Stimulated activated CD8-positive, alpha-beta memory T cell treated with anti-CD3 and anti-CD28 coated beads, Interleukin-7, amount 100 ng/mL, for 1 hour (primary cell): ENCODE measurements at places on chromosomes 3 and 15.

- no peak for DNase-seq
These were observed 452 bp upstream of the SV2B start for GRCh38 chr15:91099616-91099994.

DNA sequence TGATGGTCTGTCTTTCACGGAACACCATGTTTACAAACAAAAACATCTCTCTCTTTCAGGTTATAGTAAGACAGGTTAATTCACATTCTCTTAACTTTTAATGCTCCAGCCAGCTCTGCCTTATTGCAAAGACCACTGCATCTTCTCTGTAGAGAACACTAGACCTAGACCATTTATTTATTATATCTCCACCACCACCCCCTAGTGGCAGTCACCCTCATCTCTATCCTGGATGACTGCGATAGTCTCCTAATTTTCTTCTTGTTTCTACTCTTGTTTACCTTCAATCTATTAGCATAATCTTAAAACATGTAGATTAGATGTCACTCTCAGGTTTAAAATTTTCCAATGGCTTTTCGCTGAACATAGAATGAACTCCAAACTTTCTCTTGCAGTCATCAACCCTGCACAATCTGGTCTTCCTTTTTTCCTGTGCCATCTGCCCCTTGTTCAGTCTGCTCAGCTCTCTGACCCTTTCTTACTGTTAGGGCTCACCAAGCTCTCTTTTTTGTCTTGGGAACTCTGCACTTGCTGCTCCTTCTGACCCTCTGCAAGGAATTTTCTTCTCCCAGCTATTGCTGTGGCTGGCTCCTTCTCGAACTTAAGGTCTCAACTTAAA lies 155.6 kb downstream of the SQOR start:
- DNase-seq, result no peak

DNA sequence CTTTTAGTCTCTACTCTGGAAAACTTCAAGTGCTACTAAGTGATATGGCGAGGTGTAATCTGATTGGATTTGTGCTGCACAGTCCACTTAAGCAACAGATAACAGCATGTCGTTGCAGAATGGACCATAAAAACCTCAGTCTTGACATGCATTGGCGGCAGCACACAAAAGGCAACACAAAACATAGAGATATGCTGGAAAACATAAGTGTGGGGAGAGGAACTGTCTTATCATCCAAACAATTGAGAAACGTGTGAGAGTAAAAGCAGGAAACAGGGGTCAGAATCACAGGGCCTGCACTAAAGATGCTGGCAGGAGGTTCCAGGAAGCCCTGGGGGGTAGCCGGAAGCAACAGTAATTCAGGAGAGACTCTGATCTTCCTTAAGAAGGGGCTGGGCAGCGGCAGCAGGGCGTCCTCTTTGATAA lies 82.1 kb downstream of the CGNL1 start:
- DNase-seq, result no peak

DNA sequence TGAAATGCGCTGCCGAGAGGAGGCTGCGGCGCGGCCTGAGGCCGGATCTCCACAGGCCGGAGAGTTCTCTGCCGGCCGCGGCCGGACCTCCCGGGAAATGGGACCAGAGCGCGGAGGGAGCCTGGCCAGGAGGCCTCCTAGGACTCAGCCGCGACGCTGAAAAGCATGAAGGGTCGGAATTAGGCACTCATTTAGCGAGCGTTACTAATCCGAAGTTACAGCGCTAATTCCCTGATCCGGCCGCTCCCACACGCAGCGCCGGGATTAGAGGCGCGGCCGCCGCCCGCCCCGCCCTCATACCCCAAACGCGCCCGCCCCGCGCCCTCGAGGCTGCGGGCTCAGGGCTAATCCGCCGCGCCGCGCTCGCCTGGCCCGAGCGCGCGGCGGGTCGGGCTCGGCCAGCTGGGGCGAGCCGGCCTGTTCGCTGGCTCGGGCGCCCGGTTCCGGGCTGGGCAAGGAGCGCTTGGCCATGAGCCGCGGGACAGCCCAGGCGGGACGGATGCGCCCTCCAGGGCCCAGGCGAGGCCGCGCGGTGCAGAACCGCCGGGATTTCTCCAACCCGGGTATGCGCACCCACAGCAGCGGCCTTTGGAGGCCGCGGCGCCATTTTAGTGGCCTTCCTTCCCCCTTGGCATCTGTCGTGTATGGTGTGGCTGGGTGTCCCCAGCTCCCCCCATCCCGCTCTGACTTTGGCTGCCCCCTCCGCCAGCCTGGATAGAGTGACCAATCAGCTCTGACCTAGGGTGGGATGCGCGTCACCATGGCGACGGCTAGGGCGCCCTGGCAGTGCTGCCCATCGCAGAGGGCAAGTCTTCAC lies 36.8 kb upstream of the POLG start:
- DNase-seq, result no peak

GRCh38 chr15:62742409-62743171 lies 300.0 kb upstream of the TPM1 start:
- DNase-seq, result no peak

GRCh38 chr3:72266016-72266370 lies 481.0 kb upstream of the PROK2 start:
- no peak for DNase-seq

DNA sequence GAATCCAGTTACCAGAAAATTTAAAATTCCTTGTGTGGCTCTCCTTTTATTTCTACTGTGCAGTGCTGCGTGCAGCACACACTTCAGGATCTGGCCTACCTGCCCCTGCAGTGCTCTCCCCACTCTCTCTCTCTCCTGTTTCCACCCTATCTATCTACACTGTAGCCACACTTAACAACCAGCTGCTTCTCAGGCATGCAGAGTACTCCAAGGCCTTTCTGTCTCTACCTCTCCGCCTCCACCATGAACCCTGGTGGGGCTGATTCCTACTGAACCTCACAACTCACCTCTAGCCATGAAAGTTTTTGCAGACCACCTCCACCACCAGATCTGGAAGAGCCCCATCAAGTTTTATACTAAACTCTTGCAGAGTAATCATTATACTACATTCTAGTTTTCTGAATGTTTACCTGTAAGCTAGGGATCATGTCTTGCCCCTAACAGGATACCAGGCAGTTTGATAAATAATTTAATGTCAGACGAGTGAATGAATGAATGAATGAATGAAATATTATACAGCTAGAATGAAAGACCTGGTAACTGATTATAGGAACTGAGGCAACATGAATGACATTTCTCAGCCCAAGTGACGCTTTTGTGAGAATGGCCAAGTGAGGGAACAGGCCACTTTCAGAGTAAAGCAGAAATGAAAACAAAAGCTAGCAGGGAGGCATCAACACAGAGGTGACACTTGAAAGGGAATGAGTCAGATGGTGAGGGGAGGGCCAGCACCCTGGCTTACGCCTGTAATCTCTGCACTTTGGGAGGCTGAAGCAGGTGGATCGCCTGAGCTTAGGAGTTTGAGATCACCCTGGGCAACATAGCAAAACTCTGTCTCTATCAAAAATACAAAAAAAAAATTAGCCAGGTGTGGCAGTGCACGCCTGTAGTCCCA lies 363.5 kb downstream of the FOXP1 start:
- no peak for DNase-seq

DNA sequence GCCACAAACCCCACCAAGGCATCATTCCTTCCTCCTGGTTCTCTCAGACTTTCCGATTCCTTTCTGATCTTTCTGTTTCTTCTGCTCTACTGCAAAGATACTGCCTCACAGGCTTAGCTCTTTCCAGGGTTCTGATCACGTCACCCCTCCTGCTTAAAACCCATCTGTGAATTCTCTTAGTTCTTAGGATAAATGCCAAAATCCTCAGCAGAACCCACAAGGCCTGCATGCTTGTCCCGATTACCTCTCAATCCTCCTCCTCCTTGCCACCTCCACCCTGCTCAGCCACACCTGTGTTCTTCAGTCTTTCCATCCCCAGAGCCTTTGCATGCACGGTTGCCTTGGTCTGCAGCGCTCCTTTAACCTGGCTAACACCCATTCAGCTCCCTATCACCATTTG lies 84.0 kb downstream of the SRGAP3 start:
- no peak for DNase-seq

DNA sequence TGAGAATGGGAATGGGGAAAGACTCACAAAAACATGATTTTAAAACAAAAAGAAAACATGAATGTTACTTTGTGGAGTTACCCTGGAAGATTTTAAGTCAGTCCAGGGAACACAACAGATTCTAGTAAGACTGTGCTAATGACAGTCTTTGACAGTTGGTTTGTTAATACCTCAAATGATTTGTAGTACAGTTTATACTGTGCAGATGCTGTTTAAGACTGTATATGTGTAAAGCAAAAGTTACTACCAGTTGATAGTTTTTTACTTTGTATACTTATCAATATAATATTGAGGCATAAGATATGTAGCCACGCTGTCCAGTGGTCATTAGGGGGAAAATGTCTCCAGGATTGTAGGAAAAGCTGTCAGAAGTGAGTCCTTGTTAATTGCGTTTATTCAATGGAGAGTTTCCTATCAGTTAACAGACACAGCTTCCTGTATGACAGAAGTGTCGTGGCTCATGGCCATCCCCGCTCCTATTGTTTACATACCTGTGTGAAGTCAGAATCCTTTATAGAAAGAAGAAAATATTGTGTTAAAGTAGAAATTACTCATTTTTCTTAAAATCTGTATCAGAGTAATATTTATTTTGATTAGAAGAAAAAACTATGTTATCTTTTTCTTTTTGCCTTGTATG lies 36.0 kb downstream of the NKIRAS1 start:
- DNase-seq, result no peak

GRCh38 chr3:181929501-181929900 lies 217.8 kb downstream of the SOX2 start:
- no peak for DNase-seq

GRCh38 chr3:24272875-24273274 lies 221.8 kb downstream of the THRB start:
- no peak for DNase-seq

DNA sequence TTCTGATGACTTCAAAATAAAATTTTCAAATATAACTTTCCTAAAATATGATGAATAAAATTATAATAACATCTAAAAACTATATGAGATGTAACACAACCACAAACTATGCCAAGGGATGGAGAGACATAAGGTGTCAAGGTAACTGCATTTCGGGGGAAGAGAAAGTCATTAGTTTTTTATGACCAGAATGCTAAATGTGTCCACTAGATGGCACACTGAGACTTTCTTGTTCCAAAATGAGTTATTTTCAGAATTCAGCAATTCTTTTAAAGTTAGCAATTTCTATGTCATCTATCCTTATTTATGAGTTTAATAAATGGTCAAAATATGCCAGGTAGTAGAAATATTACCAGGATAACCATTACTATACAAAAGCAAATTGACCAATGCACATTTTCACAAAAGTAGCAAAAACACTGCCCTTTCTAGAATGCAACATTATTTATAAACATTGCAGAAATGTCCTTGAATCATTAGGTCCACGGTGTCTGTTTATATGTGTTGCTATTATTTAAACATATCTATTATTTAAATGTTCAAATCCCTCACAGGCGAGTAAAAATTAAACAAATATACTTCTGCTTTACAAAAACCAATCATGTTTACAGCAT lies 374.2 kb downstream of the PLCL2 start:
- DNase-seq, result no peak

- no peak for DNase-seq
These were observed 8.2 kb upstream of the VGLL4 start for GRCh38 chr3:11651900-11652299.

- DNase-seq, result no peak
These were observed 189.9 kb downstream of the TCF12 start for GRCh38 chr15:57108296-57108695.

DNA sequence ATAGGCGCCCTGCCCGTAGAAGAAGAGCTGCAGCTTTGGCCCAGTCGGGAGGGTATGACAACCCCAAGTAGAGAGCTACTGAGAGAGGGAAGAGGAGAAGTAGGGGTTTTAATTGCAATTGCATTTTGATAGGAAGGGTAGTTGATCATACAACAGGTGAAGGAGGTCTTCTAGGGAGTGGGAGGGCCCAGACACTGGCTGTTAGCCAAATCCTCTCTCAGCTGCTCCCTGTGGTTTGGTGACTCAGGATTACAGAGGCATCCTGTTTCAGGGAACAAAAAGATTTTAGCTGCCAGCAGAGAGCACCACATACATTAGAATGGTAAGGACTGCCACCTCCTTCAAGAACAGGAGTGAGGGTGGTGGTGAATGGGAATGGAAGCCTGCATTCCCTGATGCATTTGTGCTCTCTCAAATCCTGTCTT lies 408.9 kb upstream of the THBS1 start:
- DNase-seq, result no peak

DNA sequence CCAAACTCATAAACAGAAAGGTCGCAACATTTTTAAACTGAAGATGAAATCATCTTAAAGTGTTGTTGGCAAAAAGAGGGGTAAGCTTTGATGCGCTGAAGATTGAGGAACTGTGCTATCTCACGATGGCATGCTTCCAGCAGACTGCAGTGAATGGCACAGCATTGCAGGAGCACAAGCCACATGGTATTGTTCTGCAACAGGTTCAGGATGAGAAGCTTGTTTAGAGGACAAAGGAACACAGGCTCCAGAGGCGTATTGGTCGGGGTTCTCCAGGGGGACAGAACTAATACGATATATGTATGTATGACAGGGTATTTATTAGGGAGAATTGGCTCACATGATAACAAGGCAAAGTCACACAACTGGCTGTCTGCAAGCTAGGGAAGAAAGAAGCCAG lies 13.8 kb upstream of the PLD1 start:
- no peak for DNase-seq

DNA sequence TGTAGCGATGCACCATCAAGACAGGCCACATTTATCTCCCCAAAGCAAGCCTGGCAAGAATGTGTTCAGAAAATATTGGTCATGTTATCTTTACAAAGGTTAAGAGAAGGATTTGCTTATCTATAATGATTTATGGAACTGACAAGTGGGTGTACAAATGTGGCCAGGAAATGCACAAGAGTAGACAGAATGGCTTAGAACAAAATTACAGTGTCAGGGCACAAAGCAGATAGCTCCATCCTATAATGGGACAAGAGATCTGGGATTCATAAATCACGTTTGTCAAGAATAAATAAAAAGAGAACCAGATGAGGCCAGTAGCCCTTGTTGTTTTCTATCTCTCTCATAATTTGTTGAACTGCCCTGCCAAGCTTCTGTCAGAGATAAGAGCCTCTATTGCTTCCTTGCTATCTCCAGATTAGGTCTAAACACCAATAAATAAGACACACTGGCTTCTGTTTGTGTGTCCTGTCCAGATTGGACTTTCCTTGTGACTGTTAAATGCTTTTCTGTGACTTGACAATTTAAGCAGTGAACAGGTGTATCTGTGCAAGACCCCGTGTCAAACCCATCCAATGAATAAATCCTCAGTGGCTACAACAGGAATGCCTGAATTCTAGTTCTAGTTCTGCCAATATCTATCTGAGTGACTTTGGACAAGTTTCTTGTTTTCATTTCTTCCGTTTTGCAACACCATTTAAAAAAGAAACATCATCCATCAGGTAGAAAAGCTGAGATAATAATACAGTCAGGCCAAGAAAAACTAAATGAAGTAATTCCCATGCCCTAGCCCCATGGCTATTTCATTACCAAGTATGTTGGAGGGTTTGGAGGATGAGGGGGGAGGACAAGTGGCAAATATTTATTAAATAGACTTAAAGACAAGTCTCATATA lies 157.2 kb downstream of the DCLK3 start:
- DNase-seq, result no peak

GRCh38 chr3:66430876-66431275 lies 69.9 kb downstream of the LRIG1 start:
- DNase-seq, result no peak
